ENCODE measurements at places on chromosomes 4 and X. TPM values are rescaled to one million over a fixed set of nuclear protein-coding genes. Genes with fewer than 3 reads are reported as not detected.

The ADH1C gene
- 77.4 TPM for polyA plus RNA-seq

The AKAP14 gene
- 0.55 TPM for polyA plus RNA-seq

The POU4F2 gene
- not detected for polyA plus RNA-seq

The TSPAN7 gene
- 37.9 TPM for polyA plus RNA-seq

The CSAG1 gene
- not detected for polyA plus RNA-seq

DNA sequence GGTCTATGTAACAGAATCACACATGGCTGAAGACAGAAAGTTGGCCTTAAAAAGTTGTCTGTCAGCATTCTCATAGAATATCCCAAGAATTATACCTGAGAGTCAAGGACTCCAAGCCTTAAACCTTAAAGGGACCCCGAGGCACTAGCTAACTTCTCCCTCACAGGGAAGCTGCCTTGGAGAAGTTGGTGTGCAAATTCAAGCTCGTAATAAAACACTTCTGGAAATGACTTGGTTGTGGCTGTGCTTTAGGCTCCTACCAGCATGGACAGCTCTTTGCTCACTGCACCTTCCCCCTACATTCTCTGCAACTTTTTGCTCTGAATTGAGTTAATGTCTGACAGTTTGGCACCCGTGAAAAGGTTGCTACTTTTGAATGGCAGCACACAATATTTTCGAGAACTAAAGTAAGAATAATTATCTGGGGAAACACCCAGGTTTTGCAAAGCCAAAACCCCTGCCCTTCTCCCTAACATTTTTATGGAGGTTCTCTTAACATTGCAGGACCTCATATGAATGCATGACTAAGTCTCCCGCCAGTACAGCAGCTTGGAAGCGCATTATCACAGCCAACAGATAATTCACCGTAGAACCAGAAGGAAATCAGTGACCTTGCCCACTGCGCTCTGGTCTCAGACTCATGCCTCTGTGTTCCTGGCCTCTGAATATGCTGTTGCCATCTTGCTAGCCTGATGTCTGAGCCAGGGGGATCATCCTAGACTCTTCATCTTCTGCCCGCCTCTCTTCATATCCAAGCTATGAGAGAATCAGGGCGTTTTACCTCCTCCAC lies 91.0 kb downstream of the MGST2 start:
- DNase-seq = no peak

- DNase-seq = no peak
Observed at GRCh38 chr4:107304699-107305286, 268.7 kb upstream of the DKK2 start.

- DNase-seq = peak; percentile 56
Observed at GRCh38 chr4:3461515-3462291, 1.4 kb upstream of the DOK7 start.

- no peak for DNase-seq
Observed at GRCh38 chr4:41381384-41381783, 124.7 kb downstream of the UCHL1 start.

DNA sequence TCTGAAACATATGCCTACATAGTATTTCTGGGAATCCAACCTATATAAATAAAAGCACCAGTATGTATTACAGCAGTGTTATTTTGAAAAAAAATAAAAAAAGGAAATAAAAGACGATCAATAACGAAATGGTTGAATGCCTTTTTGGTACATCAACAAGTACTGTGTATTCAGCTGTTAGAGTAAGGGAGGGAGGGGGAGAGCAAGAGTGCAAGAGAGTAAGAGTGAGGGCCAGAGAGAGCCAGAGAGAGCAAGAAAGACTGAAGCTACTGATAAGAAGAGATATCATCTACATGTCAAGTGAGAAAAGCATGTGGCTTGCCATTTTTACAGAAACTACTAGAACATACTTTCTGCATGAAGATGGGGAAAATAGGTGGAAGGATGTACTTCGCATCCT lies 1.8 kb downstream of the SPIN4 start:
- no peak for DNase-seq

DNA sequence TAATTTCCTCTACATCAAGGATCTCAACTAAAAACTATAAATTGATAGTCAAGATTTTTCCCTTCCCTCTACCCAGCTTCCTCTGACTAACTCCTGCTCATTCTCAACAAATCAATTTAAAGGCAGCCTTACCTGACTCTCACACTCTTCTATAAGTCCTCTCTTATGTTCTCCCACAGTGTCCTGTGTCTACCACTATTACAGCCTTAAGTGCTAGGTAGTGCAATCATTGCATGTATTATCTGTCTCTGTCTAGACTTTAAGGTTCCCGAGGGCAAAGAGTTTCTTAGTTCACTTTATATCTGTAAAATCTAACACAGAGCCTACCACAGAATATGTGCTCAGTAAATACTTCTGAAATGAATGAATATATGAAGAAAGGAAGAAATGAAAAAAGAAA lies 123.7 kb downstream of the BTC start:
- DNase-seq = no peak

GRCh38 chrX:101276238-101276637 lies 14.9 kb downstream of the TAF7L start:
- DNase-seq = no peak

- no peak for DNase-seq
Observed at GRCh38 chrX:24990535-24990934, 25.2 kb downstream of the ARX start.

DNA sequence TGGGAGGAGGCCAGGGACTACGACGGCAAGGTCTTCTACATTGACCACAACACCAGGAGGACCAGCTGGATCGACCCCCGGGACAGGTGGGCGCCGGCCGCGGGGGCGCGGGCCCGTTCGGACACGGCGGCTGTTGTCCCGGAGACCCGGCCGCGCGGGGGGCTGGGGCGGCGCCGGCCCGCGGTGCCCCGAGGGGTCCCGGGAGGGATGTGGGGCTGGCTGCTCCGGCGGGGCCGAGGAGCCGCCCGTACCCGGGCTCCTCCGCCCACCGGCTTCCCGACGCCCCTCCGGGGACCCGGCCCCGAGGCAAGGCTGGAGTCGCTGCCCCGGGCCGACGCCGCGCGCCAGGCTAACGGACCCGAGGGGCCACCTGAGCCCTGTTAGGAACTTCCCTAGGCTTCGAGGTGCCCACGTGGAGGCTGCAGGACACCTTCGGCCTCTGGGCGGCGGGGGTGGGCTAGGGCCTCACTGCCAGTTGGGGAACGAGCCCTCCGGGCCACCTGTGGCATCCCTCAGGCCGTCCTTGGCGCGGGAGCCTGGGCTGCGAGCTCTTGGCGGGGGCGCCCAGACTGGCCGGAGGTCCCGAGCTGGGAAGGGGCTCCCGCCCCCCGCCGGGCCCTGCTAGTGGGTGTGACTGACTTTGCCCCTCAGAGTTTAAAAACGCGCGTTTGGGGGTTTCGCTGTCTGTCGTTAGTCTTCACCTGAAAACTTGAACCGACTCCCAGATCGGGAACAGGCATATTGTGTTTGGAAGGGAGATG lies 660 bp downstream of the WWC2 start:
- no peak for DNase-seq

GRCh38 chr4:67054896-67055295 lies 490.4 kb downstream of the CENPC start:
- DNase-seq = no peak

GRCh38 chr4:83282049-83282535 lies 2.5 kb downstream of the COQ2 start:
- peak; percentile 53 for DNase-seq

GRCh38 chr4:165203541-165204461 lies 3.6 kb upstream of the KLHL2 start:
- DNase-seq = no peak

DNA sequence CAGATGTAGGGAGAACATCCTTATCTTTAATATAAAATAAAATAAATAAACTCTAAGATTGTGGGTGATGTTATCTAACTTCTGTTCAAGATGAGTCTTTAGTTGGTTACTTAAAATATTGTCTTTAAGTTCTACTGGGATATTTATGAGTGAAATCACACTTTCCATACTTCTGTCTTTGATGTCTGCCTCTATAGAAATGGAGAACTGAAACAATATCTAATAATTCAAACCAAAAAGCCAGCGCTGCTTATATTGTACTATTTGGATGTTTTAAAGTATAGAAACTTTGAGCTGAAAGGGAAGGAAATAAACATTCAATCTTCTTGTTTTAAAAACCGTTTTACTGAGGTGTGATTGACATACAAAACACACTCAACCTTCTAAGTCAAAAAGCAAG lies 44.8 kb upstream of the RPS6KA3 start:
- DNase-seq = no peak

DNA sequence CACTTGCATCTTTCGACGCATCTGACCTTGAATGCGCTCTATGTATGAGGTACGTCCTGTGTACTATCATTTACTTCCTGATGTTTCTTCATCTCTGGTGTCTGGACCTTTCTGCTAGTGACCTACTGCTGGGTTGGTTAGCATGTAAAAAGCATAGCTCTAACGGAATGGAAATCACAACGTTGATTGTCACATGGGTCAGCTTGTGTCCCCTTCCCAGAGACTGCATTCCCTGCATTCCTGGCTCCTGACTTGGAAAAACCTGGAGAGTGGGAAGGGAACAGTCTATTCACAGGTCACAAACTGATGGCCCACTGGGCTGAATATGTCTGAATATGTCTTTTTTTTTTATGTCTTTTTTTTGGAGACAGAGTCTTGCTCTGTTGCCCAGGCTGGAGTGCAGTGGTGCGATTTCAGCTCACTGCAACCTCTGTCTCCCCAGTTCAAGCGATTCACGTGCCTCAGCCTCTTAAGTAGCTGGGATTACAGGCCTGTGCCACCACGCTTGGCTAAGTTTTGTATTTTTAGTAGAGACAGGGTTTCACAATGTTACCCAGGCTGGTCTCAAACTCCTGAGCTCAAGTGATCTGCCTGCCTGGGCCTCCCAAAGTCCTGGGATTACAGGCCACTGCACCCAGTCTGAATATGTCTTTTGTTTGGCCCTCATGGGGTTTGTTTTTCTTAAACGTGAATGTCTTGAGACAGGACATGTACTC lies 16.3 kb downstream of the LONRF3 start:
- no peak for DNase-seq

Measured in left kidney (tissue), 8 donors.